NCI-H446 treated with DMSO at 0.1 percent for 48 hours (cell line): ENCODE measurements at places on chromosomes 1 and 21.

- DNase-seq: no peak
Observed at GRCh38 chr1:74853756-74854155, 120.8 kb downstream of the TYW3 start.

GRCh38 chr1:219430419-219430818, 182.5 kb downstream of the ZC3H11B start:
- no peak for DNase-seq

GRCh38 chr1:46370214-46370633, 23.9 kb upstream of the FAAH start:
- DNase-seq: no peak

DNA sequence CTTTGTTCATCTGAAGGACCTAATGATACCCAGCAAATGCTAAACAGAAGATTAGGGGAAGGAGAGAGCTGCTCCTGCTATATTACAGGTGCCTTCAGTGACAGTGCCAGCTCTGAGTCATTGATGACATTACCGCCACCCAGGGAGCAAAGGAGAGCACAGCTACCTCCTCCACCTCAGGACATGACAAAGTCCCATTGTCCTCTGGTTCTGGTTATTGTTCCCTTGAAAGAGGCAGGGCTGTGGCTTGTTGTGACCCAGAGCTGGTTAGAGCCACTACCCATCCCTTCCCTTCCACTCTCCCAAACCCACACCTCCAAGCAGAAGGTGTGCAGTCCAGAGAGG, 363.5 kb upstream of the DUSP10 start:
- DNase-seq: no peak

- no peak for DNase-seq
Observed at GRCh38 chr1:85343612-85344255, 67.3 kb upstream of the BCL10 start.

DNA sequence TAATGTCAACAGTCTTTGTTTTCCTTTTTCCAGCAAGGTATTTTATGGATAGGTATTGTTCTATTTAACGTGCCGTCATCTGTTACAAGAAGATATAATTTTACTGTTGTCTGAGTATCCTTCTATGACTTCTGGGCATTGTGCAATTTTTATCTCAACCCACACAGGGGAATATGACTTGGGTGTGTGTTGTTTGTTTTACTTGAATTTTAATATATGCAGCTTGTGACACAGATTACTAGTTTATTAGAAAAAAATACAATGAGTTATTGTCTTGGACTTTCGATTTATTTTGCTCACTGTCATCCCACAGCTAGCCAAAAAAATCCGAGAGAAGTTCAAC, 111.9 kb downstream of the CACHD1 start:
- DNase-seq: no peak

DNA sequence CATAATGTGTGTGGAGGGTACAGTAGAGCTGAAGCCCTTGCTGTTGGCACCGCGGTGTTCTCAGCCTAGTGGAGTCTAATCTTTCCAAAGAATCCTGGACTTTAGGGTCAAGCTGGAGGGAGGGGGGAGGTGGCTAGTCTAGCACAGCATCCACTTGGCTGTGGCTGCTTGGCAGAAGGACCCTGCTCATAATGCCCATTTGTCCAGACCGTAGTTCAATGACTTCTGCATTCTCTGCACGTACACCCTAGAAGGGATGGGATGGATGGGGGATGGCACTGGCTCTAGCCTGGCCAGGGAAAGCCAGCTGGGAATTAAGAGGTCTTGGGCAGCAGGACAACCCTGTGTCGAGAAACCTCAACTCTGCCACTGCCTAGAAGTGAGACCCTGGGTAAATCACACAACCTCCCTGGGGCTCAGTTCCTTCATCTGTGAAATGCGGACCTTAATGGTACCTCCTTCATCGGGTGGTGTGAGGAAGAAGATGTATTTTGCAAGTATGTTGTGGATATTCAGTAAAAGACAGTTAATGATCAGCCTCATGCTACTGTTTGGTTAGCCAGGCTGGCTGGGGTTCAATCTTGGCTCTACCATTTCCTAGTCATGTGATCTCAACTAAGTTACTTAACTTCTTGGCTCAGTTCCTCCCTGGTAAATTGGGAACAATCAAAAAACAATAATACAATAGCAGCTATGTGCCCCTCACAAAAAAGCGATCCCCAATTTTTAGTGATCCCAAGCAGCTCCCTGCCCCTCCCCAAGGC, 27.2 kb upstream of the CLIC4 start:
- DNase-seq: no peak

GRCh38 chr1:11058026-11058425, 1.8 kb downstream of the SRM start:
- DNase-seq: no peak

- no peak for DNase-seq
Observed at GRCh38 chr1:182855911-182856310, 16.8 kb downstream of the DHX9 start.

DNA sequence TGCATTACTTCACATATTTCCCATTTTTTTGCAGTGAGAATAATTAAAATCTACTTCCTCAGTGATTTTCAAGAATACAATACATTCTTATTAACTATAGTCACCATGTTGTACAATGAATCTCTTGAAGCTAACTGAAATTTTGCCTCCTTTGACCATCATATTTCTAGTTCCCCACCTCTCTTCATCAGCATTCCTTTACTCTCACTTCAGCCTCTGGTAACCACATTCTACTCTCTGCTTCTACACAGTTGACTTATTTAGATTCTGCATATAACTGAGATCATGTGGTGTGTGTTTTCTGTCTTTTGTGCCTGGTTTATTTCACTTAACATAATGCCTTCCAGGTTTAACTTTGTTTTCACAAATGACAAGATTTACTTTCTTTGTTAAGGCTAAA, 304.4 kb upstream of the LYPLAL1 start:
- no peak for DNase-seq

- DNase-seq: no peak
Observed at GRCh38 chr1:59682396-59683080, 132.2 kb upstream of the HOOK1 start.

GRCh38 chr1:21514245-21514644, 5.0 kb downstream of the ALPL start:
- no peak for DNase-seq

DNA sequence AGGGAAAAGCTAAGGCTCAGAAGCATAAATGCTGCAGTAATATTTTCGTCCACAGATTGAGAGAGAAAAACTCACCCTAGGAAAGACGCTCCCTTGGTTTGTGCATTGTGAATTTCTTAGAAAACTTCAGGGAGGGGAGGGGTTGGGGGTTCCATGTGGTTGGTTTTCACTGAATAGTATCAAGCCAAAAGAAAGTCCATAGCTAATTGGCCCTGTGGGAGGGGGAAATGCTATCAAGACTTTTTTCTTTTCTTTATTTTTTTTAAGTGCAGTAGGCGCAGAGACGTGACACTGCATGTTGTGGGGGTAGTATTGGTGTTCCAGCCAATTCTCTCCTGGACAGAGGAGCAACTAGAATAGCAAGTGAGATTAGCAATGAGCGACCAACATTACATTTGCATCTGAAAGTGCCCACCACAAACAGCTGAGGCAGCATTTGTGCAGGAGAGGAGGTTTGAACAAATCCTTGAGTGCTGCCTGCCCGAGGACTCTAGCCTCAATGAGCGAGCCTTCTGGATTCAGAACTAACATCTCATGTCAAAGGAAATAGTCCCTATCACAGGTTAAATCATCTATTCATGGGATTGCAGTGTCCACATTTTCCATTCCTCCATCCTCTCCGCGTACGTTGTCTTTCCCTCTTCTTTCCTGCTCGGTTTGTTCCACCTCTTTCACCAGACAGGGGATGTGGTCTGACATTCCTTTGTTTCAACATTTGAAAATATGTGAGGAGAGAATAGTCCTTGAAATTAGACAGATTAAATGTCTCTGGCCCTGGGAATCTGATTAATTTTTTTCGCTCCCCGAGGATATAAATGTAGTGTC, 118.0 kb upstream of the MARK1 start:
- no peak for DNase-seq

DNA sequence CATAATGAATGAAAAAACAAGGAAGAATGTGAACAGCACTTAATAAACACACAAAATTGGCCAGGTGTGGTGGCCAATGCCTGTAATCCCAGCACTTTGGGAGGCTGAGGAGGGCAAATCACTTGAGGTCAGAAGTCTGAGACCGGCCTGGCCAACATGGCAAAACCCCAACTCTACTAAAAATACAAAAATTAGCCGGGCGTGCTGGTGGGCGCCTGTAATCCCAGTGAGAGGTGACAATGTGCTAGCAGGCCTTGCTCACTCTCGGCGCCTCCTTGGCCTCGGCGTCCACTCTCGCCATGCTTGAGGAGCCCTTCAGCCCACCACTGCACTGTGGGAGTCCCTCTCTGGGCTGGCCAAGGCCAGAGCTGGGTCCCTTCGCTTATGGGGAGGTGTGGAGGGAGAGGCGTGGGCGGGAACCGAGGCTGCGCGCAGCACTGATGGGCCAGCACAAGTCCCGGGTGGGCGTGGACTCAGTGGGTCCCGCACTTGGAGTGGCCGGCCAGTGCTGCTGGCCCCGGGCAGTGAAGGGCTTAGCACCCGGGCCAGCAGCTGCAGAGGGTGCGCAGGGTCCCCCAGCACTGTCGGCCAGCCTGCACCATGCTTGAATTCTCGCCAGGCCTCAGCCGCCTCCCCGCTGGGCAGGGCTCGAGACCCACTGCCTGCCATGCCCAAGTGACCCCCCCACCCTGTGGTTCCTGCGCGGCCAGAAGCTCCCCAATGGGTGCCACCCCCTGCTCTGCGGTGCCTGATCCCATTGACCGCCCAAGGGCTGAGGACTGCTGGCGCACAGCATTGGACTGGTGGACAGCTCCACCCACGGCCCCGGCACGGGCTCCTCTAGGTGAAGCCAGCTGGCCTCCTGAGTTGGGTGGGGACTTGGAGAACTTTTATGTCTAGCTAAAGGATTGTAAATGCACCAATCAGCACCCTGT, 30.6 kb upstream of the ATG4C start:
- DNase-seq: no peak

GRCh38 chr1:29584362-29584761, 348.0 kb downstream of the PTPRU start:
- DNase-seq: no peak

GRCh38 chr1:160952129-160952510, 2.5 kb downstream of the ITLN2 start:
- DNase-seq: no peak

DNA sequence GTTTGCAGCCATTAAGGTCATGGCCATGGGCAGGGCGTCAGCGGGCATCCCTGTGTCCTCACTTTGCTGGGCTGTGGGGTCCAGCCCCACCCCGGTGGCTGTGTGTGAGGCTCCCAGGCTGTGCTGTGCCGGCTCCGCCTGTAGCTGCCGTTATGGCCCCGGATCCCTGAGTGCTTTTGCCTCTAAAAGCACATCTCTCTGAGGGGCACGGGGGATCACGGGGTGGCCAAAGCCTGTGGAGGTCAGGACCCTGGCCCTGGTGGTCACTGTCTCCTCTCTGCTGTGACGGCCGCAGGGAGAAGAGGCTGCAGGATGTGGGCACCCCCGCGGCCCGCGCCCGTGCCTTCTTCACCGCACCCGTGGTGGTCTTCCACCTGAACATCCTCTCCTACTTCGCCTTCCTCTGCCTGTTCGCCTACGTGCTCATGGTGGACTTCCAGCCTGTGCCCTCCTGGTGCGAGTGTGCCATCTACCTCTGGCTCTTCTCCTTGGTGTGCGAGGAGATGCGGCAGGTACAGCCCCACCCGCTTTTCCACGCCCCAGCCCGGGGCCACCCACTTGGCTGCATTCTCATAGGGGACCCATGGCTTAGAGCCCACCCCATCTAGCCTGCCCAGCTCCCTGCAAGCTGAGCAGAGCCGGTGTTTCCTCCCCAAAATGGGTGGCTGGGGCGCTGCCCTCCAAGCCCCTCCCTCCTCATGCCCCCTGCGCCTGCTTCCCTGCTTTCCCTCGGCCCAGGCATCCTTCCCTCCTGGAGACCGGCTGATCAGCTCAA, 48.2 kb downstream of the TRPM2 start:
- DNase-seq: no peak

- DNase-seq: no peak
Observed at GRCh38 chr1:91585982-91586381, 85.3 kb downstream of the CDC7 start.

GRCh38 chr1:230641900-230642262, 400 bp upstream of the COG2 start:
- DNase-seq: no peak

DNA sequence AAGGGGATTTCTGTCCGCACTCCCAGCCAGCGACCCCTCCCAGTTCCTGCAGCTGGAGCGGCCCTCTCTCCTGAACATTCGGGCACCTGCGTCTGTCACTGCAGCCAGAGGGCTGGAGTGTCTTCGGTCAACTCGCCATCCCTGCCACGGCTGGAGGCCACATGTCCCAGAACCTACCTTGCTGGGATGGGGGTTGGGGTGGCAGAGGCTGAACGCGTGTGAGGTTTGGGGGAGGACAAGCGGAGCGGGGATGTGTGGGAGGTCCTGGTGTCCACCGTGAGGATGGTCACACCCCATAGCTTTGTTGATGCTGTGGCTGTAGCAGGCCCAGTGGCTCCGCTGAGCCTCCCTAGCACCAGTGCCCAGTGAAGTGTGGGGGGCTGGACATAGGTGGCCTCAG, 14.8 kb upstream of the C1orf174 start:
- no peak for DNase-seq

- DNase-seq: no peak
Observed at GRCh38 chr1:209427811-209428210, 155.7 kb upstream of the CAMK1G start.

GRCh38 chr1:174967845-174968705, 31.7 kb upstream of the CACYBP start:
- DNase-seq: no peak

DNA sequence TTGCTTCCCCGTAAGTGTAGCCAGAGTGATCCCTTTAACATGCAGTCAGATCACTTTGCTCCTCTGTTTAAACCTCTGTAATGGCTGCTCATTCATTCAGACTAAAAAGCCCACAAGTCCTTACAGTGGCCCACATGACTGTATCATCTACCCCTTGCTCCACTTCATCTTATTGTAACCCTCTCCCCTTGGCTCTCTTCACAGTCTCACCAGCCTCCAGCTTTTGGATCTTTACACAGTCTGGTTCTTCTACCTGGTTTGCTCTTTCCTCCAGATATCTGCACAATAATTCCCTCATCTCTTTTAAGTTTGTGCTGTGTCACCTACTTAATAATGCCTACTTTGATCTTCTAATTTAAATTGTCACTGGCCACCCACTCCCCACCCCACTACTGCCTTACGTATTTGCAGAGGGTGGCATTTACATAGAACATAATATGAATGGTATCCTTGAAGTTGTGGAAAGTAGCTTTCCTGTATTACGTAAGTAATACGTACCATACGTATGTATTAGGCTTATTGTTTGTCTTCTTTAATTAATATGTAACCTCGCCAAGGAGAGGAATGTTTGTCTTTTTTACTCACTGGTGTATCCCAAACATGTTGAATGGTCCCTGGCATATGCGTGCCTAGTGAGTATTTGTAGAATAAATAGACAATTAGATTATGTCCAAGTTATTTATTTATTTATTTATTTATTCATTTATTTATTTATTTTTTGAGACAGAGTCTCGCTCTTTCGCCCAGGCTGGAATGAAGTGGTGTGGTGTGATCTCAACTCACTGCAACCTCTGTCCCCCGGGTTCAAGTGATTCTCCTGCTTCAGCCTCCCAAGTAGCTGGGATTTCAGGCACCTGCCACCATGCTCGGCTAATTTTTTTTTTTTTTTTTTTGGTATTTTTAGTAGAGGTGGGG, 48.6 kb downstream of the TSNAX start:
- no peak for DNase-seq
